ENCODE measurements at places on chromosomes 7 and 10.
A peak's percentile ranks its signal among the peaks of the same experiment; 100 is the strongest.

DNA sequence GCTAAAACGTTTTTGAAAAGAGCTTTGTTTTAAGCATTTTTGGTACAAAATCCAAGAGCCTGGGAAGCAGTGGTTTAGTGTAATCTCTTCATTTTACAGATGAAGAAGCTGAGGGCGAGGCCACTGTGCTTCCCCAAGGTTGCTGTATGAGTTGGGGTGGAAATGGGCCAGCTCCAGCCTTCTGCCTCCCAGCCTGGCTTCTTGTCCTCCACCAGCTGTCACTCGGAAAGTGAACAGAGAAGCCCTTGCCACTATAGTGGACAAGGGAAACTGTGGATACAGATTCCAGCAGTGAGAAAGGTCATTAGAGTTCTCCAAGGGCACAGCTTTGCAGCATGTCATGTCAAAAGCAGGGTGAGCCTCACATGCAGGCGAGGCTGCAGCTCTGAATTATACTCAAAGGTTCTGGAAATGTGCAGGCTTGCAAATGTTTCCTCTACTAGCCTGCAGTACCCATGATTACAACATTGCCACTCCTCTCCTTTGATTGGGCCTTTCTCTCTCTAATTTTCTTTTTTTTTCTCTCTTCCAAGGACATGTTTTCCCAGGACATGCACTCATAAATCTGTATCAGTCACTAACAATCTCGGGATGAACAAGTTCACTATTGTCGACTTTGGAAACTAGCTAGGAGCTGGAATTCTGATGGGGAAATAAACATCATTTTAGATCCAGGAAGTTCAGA, 33.0 kb downstream of the BAMBI start:
- H3K4me3 ChIP-seq, result no peak overlapping the region
- H3K27me3 ChIP-seq, result no peaks in the 10 kb centered on the region
- no peaks in the 10 kb centered on the region for H3K4me1 ChIP-seq
- no peak overlapping the region for H3K27ac ChIP-seq

GRCh38 chr7:55019691-55020465, 1.1 kb downstream of the EGFR start:
- H3K4me3 ChIP-seq, result peak overlapping the region; percentile 90
- H3K36me3 ChIP-seq, result no peaks in the 10 kb centered on the region
- peak overlapping the region; percentile 87 for H3K27ac ChIP-seq
- peak; percentile 41 for DNase-seq

DNA sequence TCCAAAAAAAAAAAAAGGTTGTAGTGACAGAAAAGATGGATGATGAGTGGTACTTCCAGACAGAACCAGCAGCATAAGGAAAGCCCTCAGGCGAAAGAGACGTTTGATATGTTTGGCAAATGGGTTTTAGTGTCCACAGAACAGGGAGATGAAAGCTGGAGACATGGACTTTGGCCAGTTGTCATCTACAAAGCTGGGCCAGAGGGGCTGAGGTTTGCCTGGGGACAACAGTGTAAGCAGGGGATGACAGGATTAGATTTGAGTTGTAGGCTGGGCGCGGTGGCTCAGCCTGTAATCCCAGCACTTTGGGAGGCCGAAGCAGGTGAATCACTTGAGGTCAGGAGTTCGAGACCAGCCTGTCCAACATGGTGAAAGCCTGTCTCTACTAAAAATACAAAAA, 47.8 kb upstream of the ELN start:
- no peak overlapping the region for H3K4me3 ChIP-seq
- H3K27me3 ChIP-seq, result no peaks in the 10 kb centered on the region
- peaks cover 4% of the 10 kb centered on the region for H3K4me1 ChIP-seq
- H3K36me3 ChIP-seq, result no peaks in the 10 kb centered on the region
- peak; percentile 10 for DNase-seq
- no peak overlapping the region for H3K27ac ChIP-seq

GRCh38 chr7:70210200-70210935, 612.1 kb downstream of the AUTS2 start:
- no peak for DNase-seq
- peak overlapping the region; percentile 21 for H3K4me3 ChIP-seq
- H3K4me1 ChIP-seq, result peaks cover 3% of the 10 kb centered on the region

GRCh38 chr10:35569111-35569707, 35.9 kb upstream of the GJD4 start:
- peaks cover 22% of the 10 kb centered on the region for H3K4me1 ChIP-seq
- no peak for DNase-seq
- no peak overlapping the region for H3K27ac ChIP-seq
- H3K4me3 ChIP-seq, result no peak overlapping the region

Measured in psoas muscle (tissue), 8 donors.